ENCODE measurements at places on chromosomes 1 and 21.

- no peak for DNase-seq
These were observed 2.0 kb downstream of the SLC1A7 start for GRCh38 chr1:53140451-53140850.

GRCh38 chr1:4101459-4102161 lies 201.5 kb upstream of the C1orf174 start:
- DNase-seq: no peak

GRCh38 chr1:197285526-197286205 lies 17.6 kb downstream of the CRB1 start:
- no peak for DNase-seq

DNA sequence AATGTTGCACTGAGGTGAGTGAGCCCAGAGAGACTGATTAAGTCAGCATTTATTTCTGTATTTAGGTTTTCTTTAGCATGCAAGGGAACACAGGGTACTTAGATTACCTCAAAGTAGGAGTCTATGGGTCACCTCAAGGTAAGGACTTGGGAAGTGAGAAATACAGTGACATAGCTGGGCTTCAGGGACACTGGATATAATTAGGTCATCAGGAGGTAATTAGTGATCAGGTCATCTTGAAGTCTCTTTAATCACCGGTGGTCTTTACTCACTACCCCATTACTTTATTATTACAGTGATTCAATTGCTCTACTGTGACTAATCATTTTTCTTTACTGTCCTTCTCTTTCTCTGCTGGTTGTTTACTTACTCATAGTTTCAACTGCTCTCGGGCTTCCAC lies 59.9 kb upstream of the KCNK1 start:
- no peak for DNase-seq

DNA sequence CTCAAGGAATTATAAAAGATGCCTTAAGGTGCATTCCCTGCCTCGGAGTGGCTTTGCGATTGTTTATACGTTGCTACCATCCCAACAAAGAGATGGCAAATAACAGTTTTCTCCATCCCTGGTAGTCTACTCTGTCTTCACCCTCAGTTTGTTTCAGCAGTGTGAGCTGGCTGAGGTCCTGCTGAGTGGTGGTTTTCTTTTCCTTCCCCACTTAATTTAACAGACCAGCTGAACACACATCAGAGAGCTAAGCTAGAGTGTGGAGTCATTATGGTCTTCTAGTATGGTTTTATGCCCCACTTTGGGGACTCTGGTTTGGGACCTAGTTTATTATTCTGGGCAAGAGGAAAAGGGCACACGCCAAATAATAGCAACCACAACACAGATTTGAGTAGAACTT lies 2.2 kb downstream of the PIGV start:
- no peak for DNase-seq

DNA sequence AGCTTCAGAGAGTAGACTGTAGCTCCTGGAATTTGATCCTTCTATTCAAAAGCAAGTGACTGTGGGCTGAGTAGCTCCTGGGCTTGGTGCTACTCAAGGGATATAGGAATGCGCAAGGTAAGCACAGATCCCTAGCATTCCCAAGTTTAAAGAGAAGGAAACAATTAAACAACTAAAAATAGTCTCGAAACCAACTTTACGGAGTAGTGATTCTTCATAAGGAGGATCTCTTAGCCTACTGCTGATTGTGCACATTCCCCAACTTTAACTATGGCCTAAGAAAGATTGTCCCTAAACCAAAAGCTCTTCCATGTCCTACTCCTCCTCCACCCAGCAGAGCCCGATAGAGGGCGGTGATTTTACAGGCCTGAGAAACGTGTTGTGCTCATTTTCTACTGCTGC lies 226.5 kb upstream of the CAMK1G start:
- DNase-seq: no peak

GRCh38 chr1:6918925-6919511 lies 133.8 kb downstream of the CAMTA1 start:
- no peak for DNase-seq

DNA sequence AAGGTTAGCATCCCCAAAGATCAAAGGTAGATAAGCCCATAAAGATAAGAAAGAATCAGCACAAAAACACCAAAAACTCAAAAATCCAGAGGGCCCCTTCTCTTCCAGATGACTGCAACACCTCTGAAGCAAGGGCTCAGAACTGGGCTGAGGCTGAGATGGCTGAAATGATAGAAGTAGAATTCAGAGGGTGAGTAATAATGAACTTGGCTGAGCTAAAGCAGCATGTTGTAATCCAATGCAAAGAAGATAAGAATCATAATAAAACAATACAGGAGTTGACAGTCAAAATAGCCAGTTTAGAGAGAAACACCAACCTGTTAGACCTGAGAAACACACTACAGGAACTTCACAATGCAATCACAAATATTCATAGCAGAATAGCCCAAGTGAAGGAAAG lies 406.9 kb upstream of the CXADR start:
- no peak for DNase-seq

DNA sequence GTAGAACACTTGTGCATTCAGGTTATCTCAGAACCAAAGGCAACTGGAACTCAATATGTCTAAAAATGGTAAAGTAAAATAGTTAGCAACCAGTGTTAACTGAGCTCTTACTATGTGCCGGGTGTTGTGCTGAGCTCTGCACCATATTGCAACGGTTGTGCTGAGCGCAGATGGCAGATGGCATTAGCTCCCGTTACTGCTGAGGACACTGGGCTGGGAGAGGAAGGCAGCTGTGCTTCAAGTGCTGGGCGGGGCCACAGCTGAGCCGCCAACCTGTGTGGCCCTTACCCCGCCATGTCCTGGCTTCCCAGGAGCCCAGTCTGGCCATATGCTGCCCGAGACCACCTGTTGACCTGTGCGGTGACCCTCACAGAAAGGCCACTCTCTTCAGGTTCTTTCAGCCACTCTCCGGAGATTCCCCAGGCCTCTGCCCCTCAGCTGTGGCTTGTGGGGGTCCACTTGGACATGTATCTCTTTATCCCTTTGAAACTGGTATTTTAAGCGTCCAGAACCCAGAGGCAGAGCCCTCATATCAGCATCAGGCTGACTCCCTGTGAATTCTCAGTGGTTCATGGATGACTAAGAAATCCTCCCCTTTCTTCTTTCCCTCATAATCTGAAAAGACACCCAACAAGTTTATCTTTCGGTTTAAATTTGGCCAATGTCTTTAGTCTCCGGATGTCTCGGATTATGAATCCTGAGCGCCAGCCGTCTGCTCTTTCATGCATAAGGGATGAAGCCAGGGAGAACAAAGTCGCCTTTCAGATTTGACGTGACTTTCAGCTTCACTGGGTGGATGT lies 26.4 kb downstream of the LDLRAP1 start:
- no peak for DNase-seq

- DNase-seq: no peak
These were observed 74.1 kb downstream of the PRKAA2 start for GRCh38 chr1:56719171-56719570.

DNA sequence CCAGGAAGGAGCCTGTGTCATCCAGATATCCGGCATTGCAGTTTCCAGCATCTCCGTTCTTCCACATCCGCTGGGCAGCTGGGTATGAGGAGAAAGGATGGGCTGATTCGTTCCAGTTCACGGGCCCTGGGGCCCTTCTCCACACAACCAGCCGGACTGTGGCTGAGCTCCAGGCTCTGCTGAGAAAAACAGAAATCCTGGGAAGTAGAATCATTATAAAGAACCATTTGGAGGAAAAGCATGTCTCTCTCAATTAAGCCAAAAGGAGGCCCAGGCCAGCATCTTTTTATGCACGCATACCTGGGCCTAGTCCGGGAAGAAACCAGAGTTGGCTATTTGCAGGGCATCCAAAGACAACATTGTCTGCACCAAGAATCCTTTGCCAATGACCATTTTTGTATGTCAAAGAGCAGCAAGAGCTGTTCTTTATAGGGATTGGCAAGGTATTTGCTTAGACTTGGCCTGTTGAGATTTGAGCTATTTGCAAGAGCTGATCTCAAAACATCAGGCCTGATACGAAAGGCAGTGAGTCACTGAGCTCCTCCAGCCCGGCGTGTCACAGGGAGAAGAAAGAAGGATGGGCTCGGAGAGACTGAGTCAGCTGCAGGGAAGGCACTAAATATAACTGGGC lies 84.9 kb upstream of the ARHGEF16 start:
- no peak for DNase-seq

DNA sequence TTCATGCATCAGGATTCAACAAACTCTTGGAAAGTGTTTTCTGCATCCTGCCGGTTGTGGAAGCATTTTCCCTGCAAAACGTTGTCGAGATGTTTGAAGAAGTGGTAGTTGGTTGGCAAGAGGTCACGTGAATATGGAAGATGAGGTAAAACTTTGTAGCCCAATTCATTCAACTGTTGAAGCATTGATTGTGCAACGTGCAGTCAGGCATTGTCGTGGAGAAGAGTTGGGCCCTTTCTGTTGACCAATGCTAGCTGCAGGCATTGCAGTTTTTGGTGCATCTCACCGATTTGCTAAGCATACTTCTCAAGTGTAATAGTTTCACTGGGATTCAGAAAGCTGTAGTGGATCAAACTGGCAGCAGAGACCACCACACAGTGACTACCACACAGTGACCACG lies 57.0 kb upstream of the PRDM2 start:
- no peak for DNase-seq

GRCh38 chr21:44085491-44086321 lies 21.5 kb upstream of the PWP2 start:
- DNase-seq: peak; percentile 95

DNA sequence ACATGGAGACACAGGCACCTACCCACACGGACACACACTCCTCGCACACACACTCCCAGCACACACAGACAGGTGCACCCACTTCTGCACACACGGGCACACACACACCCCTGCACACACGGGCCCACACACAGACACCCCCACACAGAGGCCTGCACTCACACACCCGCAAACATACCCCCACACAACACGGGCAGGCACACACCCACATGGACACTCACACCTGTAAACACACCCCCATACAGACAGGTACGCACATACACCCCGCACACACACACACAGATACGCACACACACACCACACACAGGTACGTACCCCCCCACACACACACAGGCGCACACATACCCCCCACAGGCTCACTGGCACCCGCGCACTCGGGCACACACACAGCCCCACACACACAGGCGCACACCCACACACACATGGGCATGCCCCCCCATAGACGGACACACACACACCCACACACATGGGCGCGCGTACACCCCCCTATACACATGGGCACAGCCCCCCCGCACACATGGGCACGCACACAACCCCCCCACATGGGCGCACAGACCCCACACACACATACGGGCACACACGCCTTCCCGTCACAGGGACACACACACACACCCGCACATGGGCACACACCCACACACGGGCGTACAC lies 6.1 kb downstream of the ATAD3A start:
- no peak for DNase-seq

DNA sequence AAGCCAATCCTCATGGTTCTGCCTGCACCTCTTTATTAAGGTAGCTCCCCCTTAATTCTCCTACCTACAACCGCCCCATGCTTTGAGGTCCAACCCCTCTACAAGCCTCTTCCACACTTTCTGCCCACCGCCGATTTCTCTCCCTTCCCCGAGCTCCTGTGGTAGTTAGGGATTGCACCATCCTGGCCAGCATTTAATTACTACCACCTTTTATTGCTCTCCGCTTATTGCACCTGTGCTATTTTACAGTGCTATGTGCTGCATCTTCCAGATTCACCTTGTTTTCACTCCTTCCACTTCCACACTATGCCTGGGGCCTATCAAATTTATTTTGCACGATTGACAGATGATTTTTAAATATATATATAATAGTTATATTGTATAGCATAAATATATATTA lies 29.3 kb upstream of the DNAJC11 start:
- DNase-seq: no peak

DNA sequence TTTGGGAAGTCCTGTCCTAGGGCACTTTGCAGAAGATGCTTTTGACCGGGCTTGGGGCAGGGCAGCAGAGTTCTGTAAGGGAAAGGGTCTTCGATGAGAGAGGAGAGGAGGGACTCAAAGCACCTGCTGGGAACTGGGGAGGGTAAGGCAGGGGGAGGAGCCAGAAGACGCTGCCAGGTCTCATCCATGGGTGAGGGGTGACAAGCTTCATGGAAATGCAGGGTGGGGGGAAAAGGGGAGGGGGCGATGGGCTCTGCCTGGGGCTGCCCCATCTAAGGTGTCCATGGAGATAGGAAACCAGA lies 20.9 kb upstream of the C2CD2 start:
- DNase-seq: no peak

DNA sequence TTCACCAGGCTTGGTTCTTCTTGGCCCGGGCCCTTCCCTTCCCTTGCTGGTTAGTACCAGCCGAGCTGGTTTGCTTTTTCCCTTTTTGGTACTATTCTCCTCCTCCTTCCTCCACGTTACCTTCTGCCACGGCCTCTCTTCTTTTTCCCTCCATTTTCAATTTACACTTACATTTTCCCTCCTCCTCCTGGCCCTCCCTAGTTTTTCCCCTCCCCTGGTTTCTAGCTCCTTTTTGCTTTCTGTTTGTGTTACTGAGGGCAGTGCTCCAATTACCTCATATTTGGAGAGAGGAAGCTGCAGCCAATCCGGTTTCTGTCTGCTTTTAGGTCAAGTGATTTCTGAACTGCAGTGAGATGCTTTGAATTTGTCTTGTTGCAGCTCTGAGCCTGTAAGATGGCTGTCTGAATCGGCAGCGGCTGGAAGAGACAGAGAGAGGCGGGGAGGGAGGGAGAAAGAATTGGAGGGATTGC lies 63.7 kb downstream of the MACF1 start:
- peak; percentile 60 for DNase-seq

- DNase-seq: no peak
These were observed 216.0 kb downstream of the DENND1B start for GRCh38 chr1:197559244-197559643.

- DNase-seq: no peak
These were observed 233.0 kb downstream of the RWDD3 start for GRCh38 chr1:95467036-95467435.

DNA sequence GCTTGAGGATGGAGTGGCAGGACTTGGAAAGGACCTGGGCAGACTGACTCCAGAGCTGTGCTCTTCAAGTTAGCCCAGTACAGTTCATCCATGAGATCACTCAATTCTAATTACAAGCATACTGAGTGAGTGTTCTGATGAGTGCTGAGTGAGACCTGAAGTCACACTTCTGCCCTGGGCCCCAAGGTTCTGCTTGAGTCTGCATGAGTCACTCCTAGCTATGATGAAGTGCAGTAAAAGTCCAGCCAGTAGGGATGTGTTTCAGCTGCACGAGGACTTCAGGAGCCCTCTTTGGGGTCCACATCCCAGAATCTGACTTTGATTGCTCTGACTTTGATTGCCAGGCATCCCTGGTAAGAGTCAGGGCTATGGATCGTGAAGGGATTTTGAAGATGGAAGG lies 35.8 kb downstream of the PLEKHA6 start:
- DNase-seq: no peak
